ENCODE measurements at places on chromosomes 2 and 18.

GRCh38 chr2:149223472-149224095, 106.8 kb upstream of the LYPD6 start:
- DNase-seq: no peak

DNA sequence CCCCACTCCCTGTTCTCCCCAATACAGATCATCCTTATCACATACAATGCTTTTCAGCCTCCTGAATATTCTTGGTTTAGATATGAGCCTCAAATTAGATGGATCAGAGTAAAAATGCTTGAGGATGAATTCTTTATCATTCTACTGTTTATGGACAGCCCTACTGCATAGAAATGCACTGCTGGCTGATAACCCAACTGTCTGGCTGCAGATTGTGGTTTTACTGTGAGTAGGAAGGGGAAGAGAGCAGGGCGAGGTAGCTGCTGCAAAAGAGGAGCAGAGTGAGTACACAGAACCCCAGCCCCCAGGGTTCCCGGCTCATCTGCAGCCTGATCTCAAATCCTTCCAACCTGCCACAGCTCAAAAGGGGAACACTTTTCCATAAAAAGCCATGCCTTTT, 29.4 kb upstream of the NCOA1 start:
- no peak for DNase-seq

DNA sequence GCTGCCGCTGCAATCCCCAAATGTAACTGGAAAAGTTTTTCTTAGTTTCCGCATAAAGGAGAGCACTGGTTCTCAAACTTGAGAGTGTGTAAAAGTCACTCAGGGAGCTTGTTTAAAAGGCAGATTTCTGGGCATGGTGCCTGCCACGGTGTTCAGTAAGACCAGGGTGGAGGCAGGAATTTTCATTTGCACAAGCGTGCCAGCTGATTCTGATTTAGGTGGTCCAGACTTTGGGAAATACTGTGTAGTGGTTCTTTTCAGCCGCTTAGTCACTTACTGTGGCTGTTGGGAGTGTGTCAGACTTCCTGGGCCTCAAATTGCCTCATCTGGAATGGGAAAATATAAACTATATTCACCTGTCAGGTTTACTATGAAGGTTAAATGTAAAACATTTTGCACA, 788 bp downstream of the ARMC9 start:
- DNase-seq: no peak

DNA sequence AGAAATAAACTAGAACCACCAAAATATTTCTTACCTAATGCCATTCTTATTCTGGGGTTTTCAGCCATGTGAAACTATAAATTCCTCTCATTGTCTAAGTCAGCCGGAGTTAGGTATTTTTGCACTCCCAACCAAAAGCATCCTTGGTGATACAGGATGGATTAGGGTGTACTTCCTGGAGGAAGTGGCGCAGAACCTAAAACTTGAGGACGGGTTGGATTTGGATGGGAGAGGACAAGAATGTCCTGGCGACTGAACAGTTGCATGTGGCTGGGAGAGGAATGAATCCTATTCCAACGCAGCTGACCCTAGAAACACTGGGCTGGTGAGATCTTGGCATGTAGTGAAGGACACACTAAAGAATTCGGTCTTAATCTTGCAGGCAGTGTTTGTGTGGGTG, 58.5 kb downstream of the E2F6 start:
- no peak for DNase-seq

DNA sequence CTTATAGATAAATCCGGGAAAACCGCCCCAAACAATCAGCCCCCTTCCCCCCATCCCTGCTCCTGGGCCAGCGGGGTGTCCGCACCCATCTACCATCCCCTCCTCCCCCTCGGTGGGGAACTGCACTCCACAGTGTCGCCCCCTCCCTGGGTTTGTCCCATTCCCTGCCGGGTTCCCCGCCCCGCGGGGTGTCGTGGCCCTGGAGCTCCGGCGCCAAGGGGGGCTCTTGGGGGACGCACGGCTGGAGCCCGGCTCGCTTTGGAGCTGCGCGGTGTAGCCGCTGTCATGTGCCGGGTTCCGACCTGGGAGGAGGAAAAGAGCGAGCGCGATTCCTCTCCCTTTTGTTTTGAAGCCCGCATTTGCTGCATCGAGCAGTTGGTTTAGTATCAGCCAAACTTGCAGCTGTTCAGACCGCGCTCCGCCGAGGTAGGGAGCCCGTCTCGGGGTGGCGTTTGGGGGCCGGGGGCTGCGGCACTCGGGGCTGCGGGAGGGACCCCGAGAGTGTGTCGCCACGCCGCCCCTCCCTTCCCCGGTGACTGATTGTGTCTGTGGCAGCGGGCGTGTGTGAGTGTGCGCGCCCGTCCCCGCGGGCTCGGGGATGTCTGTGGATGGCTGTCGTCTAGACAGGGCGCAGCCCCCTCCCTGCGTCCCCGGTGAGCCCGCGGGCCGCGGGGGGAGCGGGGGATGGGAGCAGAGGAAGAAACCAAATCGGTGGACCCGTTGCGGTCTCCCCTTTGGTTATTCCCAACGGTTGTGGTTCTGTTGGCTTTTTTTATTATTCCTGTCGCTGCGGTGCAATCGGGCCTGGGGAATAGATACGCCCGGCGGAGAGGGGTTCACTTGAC, 797 bp downstream of the CTIF start:
- peak; percentile 26 for DNase-seq

DNA sequence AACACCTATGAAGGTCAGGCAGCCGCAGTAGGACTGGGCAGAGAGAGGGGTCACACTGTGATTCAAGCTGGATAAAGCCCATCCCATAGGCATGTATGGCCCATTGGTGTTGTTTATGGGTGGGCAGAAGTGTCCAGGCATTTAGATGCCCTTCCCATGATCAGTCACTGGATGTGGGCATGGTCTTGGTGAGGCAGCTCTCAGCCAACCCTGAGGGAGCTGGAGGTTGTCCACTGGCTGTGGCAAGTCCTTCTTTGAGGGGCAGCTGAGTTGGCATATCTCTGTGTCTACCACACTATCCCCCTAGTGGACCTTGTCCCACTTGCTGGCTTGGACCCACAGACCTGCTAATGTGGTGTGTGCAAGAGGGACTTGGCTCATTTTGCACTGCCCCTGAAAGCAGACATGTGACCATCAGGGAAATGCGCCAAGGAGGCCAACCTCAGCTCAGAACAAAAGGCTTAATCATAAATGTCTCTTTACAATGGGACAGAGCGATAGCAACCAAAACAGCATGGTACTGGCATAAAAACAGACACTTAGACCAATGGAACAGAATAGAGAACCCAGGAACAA, 82.0 kb downstream of the TMEM17 start:
- DNase-seq: no peak

DNA sequence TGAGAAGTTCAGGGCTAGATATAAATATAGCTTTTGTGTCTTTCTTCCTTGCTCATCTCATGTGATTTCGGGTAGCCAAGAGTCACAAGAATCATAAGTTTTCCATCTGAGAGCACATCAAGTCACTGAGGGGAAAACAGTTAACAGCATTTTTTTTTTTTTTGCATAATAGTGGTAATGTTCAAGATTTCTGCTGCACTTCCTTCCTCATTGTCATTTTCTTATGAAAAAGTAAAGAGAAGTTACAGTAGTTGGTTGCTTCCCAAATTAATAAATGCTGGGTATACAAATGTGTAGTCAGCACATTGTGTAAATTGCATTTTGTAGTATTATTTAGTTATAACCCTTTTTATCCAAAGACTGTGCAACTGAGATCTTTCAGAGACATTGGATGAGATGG, 93.6 kb downstream of the ZEB2 start:
- DNase-seq: no peak

DNA sequence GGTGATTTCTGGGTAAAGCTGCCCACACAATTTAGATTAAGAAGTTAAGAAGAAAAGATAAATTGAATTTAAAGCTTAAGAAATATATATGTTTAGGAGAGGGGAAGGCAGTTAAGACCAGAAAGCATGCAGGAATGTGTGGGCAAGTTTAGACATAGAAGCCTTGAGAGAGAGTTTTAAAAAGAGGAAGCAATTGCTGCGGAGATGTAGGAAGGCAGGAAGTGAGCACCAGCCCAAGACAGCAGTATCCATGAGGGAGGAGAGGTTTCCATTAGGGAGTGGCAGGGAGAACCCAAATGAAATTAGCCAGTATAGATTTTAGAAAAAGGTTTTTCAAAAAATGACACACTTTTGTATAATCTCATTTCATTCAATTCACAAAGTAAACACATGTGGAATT, 24.3 kb downstream of the DSC2 start:
- DNase-seq: no peak

GRCh38 chr18:67385455-67385854, 131.1 kb downstream of the DSEL start:
- no peak for DNase-seq

All from HuH-7 (cell line).